ENCODE measurements at places on chromosomes 6 and 20.

DNA sequence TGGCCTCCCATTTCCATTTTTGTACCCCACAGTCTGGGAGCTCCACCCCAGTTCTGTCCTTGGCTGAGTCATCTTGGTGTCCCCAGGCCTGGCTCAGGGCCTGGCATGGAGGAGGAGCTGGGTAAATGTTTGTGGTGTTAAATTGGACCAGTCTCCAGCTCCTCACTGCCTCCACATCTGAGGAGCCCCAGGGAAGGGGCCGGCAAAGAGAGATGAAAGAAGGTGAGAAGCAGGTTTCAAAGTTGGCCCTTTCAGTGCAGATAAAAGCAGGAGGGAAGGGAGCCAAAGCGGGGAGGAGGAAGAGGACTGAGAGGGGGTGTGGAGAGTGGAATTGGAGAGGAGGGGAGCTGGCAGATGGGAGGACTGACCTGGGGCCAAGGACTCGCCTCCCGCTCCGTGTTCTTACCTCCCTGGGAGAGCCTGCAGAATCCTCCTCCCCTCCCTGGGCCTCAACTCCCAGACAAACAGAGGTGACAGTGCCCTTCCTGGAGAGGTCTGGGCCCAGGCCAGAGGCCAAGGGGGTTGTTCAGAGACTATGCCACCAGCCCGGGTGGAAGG lies 89.0 kb downstream of the CD40 start:
- DNase-seq: no peak

DNA sequence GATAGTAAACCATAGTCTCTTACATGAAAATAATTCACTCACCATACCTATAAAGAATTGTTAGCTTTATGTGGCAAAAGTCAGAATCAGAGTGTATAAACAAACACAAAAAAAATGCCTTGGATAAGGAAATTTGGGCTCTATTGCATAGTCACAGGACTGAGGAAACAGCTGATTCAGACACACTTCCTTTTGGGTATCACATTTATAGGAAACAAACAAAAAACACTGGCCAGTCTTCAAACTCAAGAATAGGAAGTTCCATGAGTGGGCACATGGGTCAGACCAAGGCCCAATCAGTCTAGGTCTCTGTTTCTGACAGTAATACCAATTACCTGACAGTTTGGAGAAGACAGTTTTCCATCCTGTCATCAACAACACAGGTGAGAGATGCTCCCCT lies 8.0 kb downstream of the SLC18B1 start:
- DNase-seq: no peak

GRCh38 chr6:81253821-81254220 lies 498.7 kb downstream of the TENT5A start:
- no peak for DNase-seq

DNA sequence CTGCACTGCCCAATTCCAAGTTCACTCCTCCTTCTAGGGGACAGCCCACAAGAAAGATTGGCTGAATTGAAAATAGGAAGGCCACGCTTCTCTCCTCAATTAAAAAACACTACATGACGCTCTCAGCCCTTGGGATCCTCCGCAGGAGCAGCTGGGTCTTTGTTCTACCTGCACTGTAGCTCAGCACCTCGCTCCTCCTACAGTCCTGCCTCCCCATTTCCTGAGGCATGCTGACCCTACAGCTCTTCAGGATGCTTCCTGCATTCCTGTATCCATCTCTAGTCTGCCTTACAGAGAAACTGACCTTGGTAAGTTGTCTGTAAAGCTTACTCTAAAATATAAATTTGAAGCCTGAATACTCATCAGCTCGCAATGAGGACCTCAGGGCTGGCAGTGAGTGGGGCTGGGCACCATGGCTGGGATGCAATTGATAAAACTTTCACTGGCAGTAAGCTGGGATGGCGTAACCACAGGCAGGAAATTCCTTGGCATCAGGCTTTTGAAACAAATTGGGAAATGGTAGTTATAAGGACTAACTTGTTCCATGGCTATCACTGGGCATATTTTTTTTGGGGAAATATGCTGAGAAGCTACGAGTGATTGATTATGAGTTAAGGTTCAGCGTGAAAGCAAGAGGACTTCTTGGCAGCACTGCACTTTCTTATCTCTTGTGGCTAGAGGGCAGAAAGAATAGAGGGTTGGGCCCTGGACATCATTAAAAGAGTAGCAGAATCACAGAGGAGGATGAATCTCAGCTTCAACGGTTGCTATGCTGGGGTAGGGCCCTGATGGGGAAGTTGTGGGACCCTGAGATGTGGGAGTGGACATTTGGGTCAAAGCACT lies 11.7 kb upstream of the SIRPB1 start:
- DNase-seq: no peak

- no peak for DNase-seq
Measured at GRCh38 chr6:72553531-72554511, 68.0 kb upstream of the KCNQ5 start.

DNA sequence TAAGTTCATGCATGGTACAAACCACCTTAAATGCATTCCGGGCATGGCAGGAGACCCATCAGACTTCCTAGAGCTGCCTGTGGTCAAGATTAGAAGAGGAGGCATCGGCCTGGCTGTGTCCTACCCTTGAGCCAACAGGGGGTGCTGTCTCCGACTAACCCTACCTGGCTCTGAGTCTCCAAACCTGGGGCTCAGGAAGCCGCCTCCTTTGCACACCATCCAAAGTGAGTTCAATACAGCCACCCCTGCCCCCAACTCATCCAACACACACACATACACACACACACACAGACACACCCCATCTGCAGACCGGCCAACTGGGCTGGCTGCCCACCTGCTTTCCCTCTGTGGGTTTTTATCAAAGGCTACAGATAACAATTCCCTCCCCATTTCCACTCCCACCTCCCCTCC lies 77.0 kb downstream of the JPH2 start:
- no peak for DNase-seq

DNA sequence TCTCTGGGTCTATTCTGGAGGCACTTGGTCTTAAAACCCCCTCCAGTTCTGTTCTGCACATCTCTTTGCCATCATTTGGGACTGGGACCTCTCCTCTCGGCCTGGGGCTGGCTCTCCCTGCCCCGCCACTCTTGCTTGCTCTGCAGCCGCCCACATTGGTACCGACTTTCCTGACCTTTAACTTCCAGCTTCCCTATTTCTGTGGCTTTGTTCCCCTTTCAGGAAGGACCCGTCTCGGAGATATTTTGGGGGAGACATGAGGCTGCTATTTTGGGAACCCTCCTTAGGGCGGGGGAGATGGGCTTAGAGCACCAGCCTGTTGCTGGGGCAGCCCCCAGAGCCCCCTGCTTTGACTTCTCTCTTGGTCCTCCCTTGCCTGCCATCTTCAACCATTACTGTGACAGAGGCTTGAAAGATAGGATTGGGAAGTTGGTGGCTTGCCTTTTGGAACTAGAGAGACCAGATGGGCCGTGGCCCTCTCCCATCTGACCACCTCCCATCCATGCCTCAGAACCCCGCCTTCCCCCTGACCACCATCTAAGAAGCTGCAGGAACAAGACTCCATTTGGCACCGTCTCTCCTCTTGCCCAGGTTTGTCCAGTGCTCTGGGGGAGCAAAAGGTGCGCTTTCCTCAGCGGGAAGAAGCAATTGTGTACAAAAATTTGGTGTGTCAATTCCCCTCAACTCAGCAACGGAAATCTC lies 914 bp downstream of the TREM2 start:
- no peak for DNase-seq

GRCh38 chr6:113396730-113397129 lies 460.4 kb upstream of the MARCKS start:
- DNase-seq: no peak

GRCh38 chr20:38825901-38826625 lies 20.6 kb downstream of the PPP1R16B start:
- DNase-seq: no peak

Data from activated T-helper 1 cell treated with Interleukin-2 at 50 U/mL for 16 hours (primary cell).